ENCODE measurements at places on chromosomes 6 and 20. TPM values are rescaled to one million over a fixed set of nuclear protein-coding genes. Genes with fewer than 3 reads are reported as not detected.

DNA sequence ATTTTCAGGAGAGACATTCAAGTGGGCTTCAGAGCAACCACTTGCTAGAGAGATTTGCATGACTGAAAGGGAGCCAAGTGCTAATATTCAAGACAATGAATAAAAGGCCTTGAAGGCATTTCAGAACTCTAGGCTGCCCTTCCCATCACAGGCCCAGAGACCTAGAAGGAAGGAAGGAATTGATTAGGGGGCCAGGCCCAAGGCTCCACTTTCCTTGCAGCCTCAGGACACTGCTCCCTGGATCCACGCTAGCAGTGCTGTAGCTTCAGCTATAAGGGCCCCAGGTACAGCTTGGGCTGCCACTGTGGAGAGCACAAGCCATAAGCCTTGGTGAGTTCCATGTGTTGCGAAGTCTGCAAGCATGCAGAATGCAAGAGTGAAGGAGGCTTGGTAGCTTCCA is 731.9 kb upstream of the FLRT3 start:
- DNase-seq: no peak

- no peak for DNase-seq
Observed at GRCh38 chr6:125393449-125393858, 91.7 kb upstream of the HDDC2 start.

DNA sequence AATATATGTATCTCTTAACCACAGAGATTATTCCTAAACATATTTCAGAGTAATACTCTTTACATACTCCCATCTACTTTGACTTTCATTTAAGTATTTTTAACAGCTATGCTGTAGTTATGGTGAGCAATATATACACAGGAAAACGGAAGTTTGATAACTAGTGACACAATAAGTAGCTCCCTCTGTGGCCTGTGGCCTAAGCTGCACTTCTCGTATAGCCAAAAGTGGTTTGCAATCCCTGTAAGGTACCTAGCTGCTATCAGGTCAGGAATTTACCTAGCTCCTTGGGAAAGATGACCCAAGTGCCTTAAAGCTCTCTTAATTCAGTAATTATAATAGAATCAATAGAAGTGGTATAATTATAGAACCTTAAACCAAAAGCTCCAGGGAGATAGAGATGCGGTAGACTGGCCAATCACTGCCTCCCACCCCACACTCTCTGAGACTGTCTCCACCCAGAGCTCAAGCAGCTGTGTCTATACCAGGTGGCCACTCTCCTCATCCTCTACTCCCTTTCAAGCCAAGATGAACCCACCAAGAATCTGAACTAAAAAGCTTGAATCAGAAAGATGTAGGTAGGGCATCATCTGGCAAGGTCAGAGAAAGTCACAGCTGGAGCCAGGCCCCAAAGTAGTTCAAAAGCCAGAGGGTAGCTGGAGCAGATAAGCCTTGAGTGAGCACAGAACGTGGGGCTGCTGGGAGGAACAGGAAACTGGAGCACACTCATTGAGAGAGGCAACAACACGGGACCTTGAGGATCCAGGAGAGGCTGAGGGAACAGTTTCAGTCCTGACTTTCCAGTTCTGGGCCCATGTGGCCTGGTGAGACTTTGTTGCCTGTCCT is 84.9 kb upstream of the ASF1A start:
- no peak for DNase-seq

GRCh38 chr6:169177516-169178166 is 76.0 kb downstream of the THBS2 start:
- no peak for DNase-seq

DNA sequence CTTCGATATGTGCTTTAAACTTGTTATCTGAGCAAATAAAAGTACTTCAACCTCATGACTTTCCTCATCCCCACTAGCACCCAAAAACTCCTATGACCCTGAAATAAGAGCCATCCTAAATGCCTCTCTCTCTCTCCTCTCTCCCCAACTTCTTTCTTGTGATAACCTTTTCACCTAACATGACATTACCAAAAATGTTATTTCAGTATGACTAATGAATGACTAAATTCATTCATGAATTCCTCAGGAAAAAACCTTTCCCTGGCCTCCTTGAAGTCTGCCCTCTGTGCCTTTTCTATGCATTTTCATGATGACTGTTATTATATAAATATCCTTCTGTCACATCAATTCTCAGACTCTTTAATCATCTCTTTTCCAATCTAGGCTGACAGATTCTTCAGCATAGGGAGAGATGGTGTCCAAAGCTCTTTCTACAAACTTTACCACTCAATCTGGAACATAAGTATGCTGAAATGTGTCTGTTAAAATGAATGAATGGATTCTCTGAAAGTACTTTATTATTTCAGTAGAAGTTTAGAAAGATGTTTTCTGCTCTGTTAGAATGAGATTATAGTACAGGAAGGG is 114.3 kb upstream of the GGTLC1 start:
- no peak for DNase-seq

DNA sequence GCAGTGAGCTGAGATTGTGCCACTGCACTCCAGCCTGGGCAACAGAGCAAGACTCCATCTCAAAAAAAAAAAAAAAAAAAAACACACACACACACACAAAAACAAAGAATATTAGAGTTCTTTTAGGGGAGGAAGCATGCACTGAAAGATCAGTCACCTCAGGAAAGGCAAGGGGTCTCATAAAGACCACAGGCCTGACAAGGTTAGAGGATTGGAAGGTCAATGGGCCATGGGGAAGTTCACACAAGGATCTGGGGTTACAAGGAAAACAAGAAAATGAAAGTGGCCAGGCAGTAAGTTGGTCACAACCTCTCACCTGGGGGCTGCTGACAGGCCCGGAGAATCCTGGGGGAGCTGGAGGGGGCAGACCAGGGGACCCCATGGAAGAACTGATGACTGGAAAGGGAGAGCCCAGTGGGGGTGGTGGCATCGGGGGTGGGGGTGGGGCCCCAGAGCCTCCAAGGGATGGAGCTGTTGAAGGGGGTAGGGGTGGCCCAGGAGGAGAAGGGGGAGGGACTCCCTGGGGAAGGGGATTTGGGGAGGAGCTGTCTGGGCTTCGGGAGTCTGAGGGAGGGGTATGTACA is 1.5 kb downstream of the RXRB start:
- no peak for DNase-seq

DNA sequence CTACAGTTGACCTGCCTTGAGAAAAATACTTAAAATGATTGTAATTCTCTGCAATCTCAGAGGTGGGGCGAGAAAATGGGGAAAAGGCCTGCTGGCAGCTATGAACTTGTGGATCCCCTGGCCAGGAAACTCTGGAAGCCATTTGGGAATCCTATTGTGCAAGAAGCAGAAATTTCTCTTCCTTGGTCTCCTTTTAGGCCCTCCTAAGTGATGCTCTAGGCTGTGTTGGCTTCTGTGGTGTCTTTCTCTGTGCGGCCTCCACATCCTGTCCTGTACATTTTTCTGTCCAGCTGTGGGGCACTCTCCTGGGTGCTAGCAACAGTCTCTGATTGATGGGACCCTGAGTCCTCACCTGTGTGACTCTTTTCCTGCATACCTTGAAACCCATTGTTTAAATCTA is 290.9 kb downstream of the FARS2 start:
- no peak for DNase-seq

- DNase-seq: no peak
Observed at GRCh38 chr6:72977114-72977513, 248.2 kb downstream of the KHDC1L start.

- DNase-seq: no peak
Observed at GRCh38 chr6:21807299-21808044, 213.9 kb downstream of the SOX4 start.

- no peak for DNase-seq
Observed at GRCh38 chr20:53425941-53426340, 167.7 kb downstream of the ZNF217 start.

- DNase-seq: no peak
Observed at GRCh38 chr6:4852938-4853337, 76.7 kb downstream of the CDYL start.

GRCh38 chr6:141463237-141463977 is 669.3 kb upstream of the GJE1 start:
- no peak for DNase-seq

DNA sequence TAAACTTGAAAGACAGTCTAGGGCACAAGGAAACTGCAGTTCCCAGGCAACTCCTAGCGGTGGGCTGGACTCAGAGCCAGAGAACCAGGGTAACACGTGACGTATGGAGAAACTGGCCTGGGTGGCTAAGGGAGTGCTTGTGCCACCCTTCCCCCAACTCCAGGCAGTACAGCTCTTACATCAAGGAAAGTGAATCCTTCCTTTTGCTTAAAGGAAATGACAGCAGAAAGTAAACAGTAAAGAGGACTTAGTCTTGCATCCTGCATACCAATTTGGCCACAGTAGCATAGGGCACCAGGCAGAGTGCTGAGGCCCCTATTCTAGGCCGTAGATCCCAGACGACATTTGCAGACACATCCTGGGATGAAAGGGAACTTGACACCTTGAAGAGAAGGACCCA is 322.8 kb downstream of the CD109 start:
- DNase-seq: no peak

DNA sequence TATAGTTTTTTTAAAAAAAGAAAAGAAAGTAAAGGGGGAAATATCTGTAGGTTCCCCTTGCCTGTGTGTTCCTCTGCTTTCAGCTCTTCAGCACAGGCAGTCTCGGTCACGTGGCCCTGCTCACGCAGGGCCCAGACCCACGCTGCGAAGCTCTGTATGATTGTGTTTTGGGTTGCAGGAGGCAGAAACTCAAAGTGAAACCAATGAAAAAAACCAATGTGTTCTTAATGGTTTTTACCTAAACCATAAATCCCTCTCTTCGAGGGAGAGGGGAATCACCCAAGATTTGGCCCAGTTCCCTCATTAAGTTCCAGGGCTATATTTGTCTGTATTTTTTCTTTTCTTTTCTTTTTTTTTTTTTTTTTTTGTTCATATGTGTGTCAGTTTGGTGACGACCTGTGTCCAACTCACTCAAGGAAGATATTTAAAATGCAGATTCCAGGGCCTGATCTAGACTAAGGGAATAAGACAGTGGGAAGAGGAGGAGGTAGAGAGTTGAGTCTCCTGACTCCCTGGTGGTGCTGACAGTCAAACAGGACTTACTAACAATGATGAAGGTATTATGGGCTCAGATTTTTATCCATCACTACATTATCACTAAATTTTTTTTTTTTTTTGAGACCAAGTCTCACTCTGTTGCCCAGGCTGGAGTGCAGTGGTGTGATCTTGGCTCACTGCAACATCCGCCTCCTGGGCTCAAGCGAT is 33.8 kb upstream of the RREB1 start:
- DNase-seq: no peak

DNA sequence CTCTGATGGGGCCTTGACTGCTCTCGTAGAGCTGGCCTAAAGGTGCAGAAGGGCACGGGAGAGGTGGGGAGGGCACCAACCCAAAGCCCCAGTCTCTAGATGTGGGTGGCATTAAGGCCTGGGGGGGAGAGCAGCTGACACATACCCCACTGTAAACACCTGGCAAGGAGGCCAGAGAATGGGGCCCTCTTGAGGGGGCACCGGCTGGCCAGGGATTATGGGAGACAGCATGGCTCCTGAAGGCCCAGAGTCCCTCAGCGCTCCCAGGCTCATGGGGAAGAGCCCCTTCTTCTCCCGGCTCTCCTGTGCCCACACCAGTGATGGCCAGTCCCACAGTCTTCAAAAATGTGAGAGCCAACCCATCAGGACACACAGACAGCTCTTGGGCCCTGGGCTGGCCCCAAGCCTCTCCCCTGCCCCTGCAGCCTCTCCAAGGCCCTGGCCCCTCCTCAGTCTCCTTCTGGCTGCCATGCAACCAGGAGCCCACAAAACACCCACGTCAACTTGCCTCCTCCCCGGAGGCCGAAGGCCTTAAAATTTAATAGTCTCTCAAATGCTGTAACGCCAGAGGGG is 58.2 kb upstream of the FOXP4 start:
- DNase-seq: no peak

DNA sequence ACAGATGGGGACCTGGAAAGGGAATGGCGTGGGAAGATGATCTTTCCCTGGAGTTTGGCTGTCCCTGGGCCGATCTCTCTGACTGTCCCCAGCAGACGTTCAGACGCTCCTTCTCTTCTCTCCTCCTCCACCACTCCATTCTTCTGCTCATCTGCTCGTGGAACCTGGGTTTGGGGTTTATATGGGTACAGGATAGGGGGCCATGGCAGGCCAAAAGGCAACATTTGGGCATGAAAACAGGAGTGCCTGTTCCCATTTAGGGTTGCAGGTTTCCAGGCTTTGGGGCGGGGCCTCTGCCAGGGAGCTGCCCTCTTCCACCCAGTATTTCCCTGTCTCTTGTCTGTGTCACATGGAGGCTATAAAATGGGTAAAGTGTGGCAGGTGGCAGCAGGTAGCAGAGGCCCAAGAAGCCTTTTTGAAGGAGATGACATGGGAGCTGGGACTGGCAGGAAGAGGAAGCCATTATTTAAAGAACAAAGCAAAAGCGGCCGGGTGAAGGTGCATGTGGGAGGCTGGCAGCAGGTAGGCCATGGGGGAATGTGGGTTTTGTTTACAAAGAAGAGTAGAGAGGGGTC is 203.7 kb downstream of the BMP7 start:
- DNase-seq: no peak

DNA sequence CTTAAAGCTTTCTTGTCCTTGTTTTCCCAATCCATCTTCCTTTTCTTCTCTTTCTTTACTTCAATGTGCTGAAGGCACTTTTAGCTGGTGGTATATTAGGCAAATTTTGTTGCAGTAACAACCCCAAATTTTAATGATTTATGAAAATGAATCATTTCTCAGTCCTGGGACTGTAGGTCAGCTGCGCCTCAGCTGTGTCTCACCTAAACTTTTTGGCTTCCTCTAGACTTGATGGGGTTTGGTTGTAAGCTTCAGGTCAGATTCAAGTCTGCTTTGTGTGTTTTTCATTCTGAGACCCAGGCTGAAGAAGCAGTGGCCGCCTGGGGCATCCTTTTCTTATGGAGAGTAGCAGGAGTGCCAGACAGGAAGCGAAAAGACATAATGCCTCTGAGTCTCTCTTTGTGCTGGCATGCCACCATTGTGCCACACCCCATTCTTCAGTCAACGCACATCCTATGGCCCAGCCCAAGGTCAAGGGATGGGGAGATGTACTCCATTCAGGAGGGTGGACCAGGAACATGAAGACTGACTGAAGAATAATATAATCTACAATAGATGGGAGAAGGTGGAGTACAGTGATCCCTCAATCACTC is 28.9 kb upstream of the CD83 start:
- no peak for DNase-seq

DNA sequence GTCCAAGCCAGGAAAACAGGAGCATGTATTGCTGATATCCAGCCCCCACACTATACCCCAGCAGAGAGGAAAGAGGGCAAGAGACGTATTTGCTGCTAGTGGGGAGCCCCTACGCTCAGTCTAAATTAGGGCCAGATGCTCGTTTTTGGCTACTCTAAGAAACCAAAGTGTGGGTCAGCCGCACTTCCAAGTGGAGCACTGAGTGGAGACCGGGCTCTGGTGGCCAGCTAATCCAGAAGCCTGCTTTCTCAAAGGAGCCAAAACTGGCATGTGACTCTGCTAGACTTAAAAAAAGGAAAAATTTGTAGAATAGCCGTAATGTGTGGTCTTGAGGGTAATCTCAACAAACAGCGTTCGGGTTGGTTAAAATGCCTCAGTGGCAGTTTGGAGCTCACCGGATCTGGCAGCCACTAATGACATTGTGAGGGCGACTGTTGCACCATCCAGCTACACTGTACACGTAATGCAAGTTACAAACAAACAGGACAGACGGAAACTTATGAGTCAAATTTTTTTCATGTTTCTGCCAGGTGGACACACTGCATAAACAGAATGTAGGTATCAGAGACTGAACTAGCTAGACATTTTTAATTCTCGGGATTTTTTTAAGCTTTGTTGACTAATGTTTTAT is 230.9 kb downstream of the FOXC1 start:
- DNase-seq: no peak

GRCh38 chr20:11814267-11814666 is 103.4 kb upstream of the BTBD3 start:
- no peak for DNase-seq

HMGA1 gene
- total RNA-seq: 1,700 TPM

IMPG1 gene
- total RNA-seq: not detected

NFKBIE gene
- total RNA-seq: 25.9 TPM

NKX2-4 gene
- 0.35 TPM for total RNA-seq

ZBTB24 gene
- total RNA-seq: 26.6 TPM
